ENCODE measurements at places on chromosomes 16 and 17.
A peak's percentile ranks its signal among the peaks of the same experiment; 100 is the strongest.

GRCh38 chr16:84324434-84325262 is 30.0 kb downstream of the WFDC1 start:
- DNase-seq = no peak

DNA sequence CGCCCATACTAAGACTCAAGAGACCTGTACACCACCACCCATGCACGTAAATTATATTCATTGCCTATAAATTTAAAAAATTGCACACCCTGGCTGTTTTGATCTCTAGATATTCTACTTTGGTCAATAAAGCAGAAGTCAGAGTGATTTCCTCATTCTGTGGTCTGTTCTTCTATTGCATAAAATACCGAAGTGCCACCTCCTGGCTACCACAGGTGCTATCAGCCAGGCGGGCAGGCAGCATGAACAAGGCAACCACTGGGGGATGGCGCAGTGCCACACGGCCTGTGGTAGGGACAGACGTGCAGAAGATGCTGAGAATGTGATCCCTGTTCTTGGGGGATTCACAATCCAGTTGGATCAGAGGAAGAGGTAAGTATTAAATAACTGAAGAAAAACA is 122.3 kb downstream of the CDK5R1 start:
- no peak for DNase-seq

DNA sequence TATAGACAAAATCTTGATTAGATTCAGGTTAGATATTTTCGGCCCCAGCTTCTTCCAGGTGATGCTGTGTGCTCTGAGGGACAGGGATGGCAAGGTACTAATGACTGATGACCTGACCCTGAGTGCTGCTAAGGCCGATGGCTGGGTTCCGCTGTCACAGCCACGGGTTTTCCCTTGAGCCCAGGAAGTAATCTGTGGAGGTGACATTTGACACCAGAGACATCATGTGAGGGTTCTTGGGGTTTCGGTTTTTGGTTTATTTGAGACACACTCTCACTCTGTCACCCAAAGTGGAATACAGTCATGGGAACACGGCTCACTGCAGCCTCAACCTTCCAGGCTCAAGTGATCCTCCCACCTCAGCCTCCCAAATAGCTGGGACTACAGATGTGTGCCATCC is 9.8 kb downstream of the OTOP3 start:
- no peak for DNase-seq

DNA sequence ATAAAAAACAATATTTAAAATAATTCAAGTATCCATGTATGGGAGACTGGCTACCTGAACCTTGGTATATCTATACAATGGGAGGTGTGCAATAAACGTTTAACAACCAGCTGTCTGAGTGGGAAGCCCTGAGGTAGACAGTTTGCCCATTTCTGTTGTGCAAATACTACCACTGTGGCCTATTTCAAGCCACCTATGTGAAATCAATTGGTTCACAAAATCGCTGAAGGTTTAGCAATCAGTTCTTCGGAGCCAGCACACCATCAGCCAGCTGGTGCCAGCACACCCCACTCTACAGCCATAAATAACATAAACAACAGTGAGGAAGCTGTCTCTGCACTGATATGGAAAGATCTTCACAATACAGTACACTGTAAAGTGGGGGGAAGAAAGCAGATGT is 46.7 kb upstream of the KDM8 start:
- DNase-seq = peak; percentile 27

DNA sequence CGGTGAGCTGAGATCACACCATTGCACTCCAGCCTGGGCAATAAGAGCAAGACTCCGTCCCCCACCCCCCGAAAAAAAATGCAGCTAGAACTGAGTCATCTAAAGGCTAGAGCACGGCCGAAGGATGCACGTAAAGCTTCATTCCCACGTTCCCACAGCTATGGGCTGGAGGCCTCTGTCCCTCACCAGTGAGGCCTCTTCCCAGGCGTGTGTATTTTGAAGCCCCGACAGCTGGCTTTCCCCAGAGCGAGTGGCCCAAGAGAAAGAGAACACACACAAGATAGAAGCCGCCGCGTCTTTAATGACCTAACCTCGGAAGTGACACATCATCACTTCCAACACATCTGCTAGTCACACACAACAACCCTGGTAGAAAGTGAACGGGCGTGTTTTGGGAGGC is 6.6 kb upstream of the KCTD5 start:
- DNase-seq = peak; percentile 56

GRCh38 chr17:29591146-29591736 is 1.7 kb upstream of the ANKRD13B start:
- DNase-seq = no peak

Measured in fibroblast of villous mesenchyme (primary cell).